ENCODE measurements at places on chromosomes 12 and 14.

DNA sequence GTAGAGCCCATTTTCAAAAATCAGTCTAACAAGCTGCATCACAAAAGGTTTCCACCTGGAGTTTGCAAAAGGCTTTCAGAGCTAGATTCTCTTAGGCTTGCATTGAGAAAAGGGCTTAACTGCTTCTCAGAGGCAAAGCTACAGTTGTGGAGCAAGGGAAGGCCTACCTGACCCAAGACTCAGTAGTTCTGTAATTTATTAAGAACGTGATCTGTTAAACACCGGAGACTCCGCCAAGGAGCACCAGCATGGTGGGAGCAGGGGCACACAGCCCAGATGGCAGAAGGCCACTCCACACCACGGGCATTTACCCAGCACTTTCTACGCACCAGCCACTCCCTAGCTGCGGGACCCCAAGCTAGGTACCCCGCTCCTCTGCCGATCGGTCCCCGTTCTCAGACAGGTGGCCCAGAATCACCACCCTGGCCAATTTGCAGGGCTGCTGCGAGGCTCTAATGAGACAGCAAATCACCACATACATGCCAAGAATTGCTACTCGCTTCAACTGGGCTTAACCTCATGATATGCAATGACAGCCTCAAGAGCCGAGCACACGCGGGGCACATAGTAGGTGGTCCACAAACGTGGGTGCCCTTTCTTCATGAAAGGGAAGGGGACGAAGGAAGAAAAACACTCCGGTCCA, 1.5 kb downstream of the ITPK1 start:
- no peaks in the 10 kb centered on the region for H3K27me3 ChIP-seq
- peaks cover 25% of the 10 kb centered on the region for H3K4me1 ChIP-seq
- peak overlapping the region; percentile 81 for H3K27ac ChIP-seq
- DNase-seq: no peak
- peak overlapping the region; percentile 88 for H3K4me3 ChIP-seq
- H3K36me3 ChIP-seq: no peaks in the 10 kb centered on the region

DNA sequence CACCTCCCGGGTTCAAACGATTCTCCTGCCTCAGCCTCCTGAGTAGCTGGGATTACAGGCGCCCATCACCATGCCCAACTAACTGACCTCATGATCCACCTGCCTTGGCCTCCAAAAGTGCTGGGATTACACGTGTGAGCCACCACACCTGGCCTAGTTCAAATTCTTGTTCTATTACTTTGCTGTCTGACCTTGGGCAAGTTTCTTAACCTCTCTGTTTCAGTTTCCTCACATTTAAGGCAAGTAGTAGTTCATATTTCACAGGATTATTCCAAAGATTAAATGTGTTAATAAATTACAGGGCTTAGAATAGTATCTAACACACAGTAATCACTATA, 10.9 kb downstream of the RXYLT1 start:
- no peak overlapping the region for H3K27ac ChIP-seq
- H3K4me1 ChIP-seq: peaks cover 7% of the 10 kb centered on the region
- DNase-seq: no peak
- H3K27me3 ChIP-seq: no peaks in the 10 kb centered on the region
- H3K36me3 ChIP-seq: peaks cover 7% of the 10 kb centered on the region
- no peak overlapping the region for H3K4me3 ChIP-seq

DNA sequence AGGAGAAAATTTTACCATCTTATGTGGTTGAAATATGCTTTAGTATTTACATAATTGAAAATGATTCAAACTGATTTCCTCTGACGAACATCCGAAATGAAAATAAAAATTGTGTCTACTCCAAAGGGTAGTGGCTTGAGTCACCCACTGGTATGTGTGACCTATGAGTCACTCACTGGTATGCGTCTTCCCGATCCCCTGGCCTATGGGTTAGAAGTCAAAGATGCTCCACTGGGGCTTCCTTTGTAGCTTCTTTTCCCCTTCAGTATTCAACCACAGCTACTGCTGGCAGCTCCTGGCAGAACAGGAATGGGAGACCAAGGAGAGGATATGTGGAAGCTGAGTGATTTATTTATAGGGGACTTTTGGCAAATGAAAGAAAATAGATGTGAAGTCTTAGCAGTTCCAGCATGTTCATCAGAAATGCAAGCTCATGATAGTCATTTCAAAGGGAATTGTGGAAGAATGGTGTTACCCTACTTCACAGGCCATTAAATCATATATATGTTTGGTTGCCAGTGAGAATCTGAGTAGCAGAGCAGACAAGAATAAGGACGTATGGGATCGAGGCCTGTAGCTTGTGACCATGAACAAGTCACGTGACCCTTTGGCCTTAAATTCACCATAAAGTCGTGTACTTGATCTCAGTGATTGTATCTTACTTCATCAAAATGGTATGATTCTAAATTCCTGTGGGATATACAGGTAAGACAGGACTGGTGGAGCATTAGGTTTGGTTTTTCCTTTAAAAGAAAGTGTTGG, 108.3 kb downstream of the CRADD start:
- no peaks in the 10 kb centered on the region for H3K36me3 ChIP-seq
- no peaks in the 10 kb centered on the region for H3K27me3 ChIP-seq
- peak; percentile 20 for DNase-seq
- peak overlapping the region; percentile 69 for H3K4me3 ChIP-seq
- H3K27ac ChIP-seq: peak overlapping the region; percentile 93
- peaks cover 31% of the 10 kb centered on the region for H3K4me1 ChIP-seq

GRCh38 chr12:31797230-31797872, 68.5 kb upstream of the AMN1 start:
- H3K27me3 ChIP-seq: no peaks in the 10 kb centered on the region
- H3K36me3 ChIP-seq: no peaks in the 10 kb centered on the region
- H3K4me1 ChIP-seq: peaks cover 18% of the 10 kb centered on the region

GRCh38 chr12:48508987-48509386, 16.4 kb upstream of the OR8S1 start:
- H3K27ac ChIP-seq: no peak overlapping the region
- no peak for DNase-seq
- H3K4me3 ChIP-seq: no peak overlapping the region
- H3K36me3 ChIP-seq: no peaks in the 10 kb centered on the region
- H3K4me1 ChIP-seq: no peaks in the 10 kb centered on the region
- peaks cover 39% of the 10 kb centered on the region for H3K27me3 ChIP-seq

- H3K4me3 ChIP-seq: peak overlapping the region; percentile 100
- peak overlapping the region; percentile 93 for H3K27ac ChIP-seq
- DNase-seq: no peak
- peaks cover 16% of the 10 kb centered on the region for H3K4me1 ChIP-seq
These were observed 498 bp downstream of the RACGAP1 start for GRCh38 chr12:50024805-50025186.

GRCh38 chr14:55913324-55914025, 204.7 kb upstream of the PELI2 start:
- no peak overlapping the region for H3K4me3 ChIP-seq
- DNase-seq: no peak
- H3K27me3 ChIP-seq: peaks cover 34% of the 10 kb centered on the region
- H3K27ac ChIP-seq: no peak overlapping the region

DNA sequence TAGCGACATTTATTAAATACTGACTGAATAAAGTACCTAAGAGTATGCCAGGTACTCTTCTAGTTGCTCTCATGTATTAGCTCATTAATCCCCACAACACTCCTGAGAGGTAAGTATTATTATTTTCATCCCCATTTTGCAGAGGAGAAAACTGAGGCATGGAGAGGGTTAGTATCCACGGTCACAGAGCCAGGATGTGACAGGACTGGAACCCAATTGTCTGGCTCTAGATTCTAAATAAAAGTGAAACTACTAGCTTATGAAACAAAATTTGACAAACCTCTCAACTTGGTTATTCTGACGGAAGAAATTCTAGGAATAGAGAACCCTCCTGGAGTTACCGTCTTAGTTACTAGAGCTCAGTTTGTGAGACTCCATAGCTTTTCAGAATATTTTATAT, 112.2 kb downstream of the CHST11 start:
- H3K36me3 ChIP-seq: peaks cover 2% of the 10 kb centered on the region
- no peaks in the 10 kb centered on the region for H3K27me3 ChIP-seq
- peak overlapping the region; percentile 89 for H3K27ac ChIP-seq
- H3K4me1 ChIP-seq: peaks cover 43% of the 10 kb centered on the region
- peak overlapping the region; percentile 63 for H3K4me3 ChIP-seq

All from T-helper 17 cell (primary cell).